ENCODE measurements at places on chromosomes 4 and X.
A peak's percentile ranks its signal among the peaks of the same experiment; 100 is the strongest.

GRCh38 chr4:79223993-79224776 is 101.7 kb downstream of the NAA11 start:
- DNase-seq, result no peak

GRCh38 chr4:83114576-83114975 is at the start of gene PLAC8:
PLAC8 (minus strand) TSS chr4:83114729; CDS start chr4:83107921, 6,808 bp downstream.
- no peak for DNase-seq

DNA sequence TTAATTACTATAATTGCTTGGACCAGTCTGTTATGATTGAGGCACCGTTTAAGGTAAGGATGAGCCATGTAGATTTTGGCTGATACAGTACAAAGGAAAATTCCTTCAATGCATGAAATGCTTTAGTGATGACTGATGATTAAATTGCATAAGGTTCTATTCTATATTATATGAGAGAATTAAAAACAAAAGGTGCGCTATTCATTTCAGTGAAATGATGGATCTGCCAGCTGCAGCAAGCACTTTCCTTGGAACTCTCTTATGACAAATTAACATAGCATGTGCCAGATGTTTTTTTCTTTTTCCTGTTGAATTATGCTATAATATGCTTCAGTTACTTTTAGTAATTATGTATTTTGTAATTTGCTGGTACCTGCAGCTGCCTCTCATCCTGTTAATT is 98.5 kb downstream of the JADE1 start:
- no peak for DNase-seq

DNA sequence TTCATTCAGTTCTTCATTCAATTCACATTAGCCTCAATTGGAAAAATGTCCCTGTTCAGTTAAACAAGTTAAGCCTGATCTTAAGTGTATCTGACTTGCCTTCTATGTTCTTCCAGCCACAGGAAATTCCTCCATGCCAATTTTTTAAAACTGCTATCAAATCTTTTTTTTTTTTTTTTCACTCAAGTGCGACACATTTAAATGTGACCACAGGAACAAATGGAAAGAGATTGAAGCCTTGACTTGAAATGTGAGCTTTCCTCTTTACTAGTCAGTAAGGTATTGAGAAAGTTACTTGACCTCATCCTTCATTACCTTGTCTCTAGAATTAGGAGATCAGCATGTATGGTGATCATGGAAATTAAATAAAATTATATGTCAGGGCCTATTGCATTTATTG is 165.1 kb downstream of the SLIT2 start:
- no peak for DNase-seq

DNA sequence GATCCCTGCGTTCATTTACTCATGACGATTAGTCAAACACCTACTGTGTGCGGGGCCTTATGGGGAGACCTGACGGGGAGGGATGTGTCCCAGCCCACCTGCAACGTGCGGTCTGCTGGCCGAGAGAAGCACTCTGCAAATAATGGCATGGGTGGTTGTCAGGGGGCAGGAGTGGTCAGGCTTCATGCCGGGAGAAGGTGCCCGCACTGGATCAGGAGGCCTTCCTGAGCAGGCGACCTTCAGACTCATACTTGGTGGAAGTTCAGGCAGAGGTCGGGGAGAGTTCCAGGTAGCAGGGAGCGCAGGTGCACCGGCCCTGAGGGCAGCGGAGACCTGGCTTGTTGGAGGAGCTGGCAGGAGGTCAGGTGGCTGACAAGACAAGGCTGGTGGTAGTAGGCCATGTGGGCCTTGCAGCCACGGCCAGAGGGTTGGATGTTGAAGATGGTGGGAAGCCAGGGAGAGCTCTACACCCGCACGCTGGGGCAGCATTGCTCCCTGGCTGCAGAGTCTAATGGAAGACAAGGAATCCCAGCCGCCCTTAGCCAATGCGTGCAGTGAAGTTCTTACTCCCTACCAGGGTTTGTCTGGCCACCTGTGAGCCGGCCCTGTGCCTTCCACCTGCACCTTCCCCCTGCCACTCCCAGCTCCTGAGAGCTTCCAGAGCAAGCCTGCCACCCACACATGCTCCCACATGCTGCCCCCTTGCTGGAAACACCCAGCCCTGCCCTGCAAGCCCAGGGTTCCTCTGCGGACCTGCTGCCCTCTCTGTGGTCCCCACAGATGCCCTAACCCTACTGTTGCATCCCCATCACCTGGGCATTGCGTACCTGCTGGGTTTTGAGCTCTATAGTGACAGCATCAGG is 97.3 kb downstream of the PSAPL1 start:
- DNase-seq, result no peak

GRCh38 chr4:157220371-157220881 is at the start of gene GRIA2:
GRIA2 (plus strand) TSS chr4:157220728; CDS start chr4:157221043, 315 bp downstream.
- peak; percentile 67 for DNase-seq

DNA sequence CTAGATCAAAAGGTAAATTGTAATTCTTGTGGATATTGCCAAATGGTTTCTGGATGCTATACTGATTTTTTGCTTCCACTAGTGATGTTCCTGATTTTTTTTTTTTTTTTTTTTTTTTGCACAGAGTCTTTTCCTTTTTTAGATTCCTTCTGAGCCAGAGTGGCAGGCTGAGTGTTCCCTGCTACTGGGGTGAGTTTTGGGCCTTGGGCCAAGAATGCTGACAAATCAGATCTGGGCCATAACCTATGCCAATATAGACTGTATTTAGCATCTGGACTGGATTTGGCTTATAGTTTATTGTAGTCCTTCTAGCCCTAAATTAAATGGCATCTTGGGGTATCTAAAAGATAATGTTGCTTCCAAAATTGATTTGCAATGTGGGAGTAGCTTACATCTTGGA is 52.8 kb downstream of the REPS2 start:
- DNase-seq, result no peak

DNA sequence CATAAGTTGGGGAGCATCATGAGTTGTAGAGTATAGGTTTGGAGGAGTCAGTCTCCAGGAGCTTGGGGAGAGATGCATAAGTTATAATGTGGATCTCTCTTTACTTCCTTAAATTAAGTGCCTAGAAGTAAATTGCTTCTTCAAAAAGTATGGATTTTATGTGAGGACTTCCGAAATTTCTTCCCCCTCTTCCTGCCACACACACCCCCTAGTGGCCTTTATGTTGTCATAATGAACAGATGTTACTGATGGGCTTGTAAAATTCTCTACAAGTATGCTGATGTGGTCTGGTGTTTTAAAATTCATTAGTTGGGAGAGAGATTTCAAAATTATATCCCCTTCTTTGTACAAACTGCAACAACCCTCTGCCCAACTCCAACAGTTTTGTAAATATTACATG is 2.3 kb upstream of the METTL14 start:
- no peak for DNase-seq

DNA sequence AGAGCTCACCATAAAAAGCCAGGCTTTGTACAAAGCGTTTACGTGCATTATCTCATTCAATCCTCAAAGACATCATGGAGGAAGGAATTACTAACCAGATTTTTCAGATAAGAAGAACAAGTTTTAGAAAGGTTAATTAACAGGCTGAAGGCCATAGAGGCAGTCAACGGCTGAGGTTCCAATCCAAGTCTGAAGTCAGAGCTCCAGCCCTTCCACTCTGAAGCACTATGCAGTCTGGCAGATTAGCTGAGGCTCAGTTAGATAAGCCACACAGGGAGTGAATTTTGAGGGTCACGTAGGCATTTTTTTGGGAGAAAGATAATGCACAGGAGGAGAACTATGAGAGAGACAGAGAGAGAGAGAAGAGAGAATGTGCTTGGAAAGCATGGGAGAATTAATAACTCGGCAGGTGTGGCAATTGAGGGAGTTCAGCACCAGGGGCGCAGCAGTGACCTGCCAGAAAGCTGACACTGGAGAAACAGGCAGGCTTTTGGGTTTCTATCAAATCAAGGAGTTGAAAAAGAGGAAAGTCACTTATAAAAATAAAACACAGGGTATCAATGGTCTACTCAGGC is 116.5 kb upstream of the NAP1L5 start:
- no peak for DNase-seq

DNA sequence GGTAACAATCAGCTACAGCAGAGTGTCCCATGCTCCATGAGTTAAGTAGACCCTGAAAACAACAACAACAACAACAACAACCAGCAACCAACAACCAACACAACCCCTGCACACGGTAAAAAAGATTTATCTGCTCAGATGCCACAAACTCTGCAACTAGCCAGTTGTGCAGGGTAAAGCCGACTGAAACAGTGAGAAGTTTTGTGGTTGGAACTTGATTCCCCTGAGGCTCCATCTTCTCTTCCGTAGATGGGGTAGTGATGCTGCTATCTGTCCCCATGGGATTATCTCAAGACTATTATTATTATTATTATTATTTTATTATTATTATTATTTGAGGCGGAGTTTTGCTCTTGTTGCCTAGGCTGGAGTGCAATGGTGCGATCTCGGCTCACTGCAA is 50.6 kb upstream of the RAPGEF2 start:
- DNase-seq, result no peak

DNA sequence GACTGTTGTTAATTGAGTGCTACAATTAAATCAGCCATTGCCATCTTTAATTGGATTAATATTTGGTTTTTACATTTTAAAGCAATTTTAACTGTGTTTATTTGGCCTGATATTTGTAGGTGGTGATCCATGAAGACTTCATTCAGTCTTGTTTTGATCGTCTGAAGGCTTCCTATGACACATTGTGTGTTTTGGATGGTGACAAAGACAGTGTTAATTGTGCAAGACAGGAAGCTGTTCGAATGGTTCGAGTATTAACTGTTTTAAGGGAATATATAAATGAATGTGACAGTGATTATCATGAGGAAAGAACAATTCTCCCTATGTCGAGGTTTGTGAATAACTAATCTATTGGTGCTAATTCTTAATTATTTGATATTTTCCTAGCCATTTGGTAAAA is 82.6 kb downstream of the USP9X start:
- DNase-seq, result no peak

DNA sequence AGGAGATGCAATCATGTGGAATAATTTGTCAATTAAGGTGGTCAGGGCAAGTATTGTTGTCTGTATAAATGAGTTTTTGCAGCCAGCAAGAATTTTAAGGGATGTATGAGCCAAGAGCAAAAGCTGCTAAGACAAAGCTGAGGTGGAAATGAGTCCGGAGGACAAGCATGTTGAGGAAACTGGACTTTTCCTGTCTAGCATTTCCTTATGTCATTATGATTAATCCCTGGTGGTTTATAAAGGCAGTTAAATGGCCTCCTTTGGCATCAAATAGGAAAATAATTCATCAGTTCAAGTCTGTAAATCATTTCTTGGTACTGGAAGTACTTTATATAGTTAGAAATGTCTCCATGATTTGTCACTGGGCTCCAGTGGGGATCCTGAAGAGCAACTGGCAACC is 61.6 kb upstream of the TEX13A start:
- no peak for DNase-seq

DNA sequence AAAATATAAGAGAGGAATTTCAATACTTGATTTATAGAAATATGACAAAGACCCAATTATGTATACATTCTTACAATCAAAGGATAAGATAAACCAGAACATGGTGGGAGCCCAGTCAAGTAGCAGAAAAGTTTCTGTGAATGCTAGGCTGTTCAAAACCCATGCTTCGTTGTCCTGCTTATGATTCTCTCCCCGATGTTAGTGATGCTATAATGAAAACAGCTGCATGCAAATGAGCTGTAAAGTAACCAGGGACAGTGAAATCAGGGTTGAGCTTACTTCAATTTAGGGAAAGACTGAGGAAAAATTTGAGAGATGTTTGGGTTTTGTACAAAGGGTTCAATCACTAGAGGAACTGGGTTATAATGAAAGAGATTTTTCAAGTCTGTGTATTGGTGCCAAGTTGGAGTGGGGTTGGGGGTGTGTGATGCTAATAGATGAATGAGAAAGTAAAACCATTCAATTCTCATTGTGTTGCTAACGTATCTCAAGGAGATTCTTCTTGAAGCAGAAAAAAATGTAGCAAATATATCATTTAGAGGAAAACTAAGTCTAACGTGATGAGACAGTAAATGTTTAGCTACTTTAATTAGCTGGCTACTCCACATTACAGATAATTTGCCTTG is 59.3 kb upstream of the PPP1R2C start:
- no peak for DNase-seq

- no peak for DNase-seq
These were observed 1.6 kb upstream of the USP11 start for GRCh38 chrX:47231167-47231566.

DNA sequence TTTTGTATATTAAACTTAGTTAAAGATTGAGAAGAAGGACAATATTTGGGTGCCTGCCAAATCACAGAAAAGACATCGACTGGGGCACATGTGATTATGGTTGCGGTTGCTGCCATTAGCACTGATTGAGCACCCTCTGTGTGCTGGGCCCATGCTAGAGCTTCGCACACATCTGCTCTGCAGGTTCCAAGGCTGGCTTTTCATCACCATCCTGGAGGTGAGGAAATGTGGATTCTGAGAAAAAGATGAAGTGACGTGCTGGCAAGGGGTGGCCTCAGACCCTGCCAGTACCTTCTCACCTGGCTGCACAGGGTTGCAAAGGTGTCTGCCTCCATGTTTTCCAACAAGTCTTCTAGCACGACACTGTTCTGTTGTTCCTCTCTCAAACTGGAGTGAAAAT is 134.0 kb downstream of the EVC2 start:
- DNase-seq, result no peak

DNA sequence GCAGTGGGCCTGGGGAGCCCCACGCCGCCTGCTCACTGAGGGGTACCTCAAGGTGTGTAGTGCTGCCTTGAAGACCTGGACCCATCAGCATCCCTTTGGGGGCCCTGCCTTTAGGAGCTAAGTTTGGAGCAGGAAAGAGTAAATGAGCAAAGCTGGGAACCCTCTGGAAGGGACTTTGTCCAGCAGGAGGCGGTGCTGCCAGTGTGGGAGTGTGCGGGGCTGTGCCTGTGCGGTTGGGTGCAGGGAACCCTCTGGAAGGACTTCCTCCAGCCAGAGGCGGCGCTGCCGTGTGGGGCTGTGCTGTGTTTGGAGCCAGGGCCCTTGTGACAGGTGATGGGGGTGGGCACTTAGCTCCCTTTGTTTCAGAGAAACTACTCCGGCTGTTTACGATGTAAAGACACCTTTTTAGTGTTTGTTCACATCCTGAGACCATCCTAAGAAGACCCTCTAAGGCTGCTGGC is 25.8 kb downstream of the RGS12 start:
- no peak for DNase-seq

DNA sequence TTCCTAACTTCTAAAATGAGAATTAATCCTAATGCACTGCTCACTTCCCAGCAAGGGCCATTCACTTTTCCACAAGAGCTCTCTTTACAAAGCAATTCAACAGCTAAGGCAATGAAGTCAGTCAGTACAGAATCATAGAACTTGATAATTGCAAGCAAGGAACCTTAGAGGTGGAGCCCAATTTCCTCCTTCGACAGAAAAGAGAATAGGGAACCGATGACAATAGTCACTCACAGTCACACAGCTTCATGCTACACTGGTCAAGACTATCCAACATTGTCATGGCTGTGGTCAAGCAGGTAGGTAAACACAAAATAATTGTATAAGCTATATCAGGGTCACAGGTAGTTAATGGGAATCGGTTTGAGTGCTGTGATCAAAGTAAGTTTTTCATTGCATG is 90.0 kb downstream of the ELOVL6 start:
- DNase-seq, result no peak

GRCh38 chrX:129983575-129984110 is 1.2 kb downstream of the BCORL1 start:
- no peak for DNase-seq

Measured in amygdala (tissue), 56 donors.